ENCODE measurements at places on chromosomes 2 and 18.

- DNase-seq: no peak
Measured at GRCh38 chr2:163859951-163860350, 124.1 kb upstream of the FIGN start.

DNA sequence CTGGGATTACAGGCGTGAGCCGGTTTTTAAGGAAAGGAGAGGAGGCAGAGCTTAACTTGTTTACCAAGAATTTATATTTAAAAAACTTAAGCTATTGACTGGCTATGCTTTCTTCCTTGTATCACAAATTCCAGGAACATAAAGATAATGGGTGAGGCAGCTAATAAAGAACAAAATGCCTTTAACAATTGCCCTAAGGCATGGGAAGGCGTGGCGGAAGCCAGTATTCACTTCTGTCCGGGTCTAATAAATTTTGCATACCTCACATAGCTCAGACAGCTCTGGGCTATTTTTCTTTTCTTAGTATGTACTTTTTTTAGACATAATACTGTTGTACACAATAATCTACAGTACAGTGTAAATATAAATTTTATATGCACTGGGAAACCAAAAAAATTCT, 1.0 kb upstream of the LDAH start:
- DNase-seq: no peak

DNA sequence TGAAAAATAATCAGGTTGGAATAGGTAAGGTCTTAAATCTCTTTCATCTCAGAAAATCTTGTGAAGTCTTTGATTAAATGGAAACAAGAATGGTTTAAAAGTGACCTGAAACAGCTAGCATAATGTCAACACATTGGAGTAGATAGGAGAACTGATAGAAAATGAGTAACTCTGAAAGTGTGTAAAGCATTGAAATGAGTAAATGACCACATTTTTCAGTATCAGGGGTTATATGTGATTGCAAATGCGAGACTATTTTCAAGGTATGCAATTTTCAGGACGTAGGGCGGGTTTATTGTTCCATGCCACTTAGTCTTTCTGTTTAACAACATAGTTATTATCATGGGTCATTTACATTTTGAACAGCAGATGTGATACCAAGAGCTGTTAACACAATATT, 1383.2 kb downstream of the LRP1B start:
- DNase-seq: no peak

DNA sequence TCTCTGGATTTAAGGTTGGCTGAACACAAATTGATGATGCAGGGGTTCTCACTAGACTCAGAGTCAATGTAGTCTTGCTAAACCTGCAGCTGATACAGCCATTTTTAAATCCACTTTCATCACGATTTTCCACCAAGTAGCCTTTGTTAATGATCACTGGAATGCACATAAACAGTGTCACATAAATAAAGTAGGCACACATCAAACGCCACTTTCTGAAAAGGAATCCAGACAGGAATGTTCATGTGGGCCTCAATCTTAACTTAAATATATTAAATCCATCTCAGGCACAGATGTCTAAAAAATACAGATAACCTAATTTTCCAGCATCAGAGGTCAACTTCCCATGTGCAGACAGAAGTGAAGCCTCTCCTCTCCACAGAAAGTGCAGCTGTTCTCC, 58.3 kb downstream of the LAMA1 start:
- no peak for DNase-seq

- DNase-seq: no peak
Measured at GRCh38 chr2:181836583-181836982, 54.9 kb upstream of the ITPRID2 start.

DNA sequence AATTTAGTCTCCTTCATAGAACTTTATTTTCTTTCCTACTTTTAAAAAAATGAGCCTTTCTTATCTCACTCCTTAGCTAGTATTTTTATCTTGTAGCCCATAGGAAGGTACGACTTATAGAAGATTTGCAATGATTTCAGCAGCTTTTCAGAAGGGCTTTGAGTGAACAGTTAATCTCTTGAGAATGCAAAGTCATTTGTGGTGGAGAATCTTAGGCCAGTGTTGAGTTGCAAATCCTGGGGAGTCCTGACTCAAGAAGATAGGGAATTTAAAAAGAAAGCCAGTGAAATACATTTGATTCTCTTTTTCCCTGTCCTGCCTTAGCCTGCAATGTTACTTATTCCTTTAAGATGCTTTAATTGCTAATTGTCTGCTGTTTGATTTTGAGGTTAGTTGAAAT, 33.6 kb downstream of the LYPD6 start:
- no peak for DNase-seq

DNA sequence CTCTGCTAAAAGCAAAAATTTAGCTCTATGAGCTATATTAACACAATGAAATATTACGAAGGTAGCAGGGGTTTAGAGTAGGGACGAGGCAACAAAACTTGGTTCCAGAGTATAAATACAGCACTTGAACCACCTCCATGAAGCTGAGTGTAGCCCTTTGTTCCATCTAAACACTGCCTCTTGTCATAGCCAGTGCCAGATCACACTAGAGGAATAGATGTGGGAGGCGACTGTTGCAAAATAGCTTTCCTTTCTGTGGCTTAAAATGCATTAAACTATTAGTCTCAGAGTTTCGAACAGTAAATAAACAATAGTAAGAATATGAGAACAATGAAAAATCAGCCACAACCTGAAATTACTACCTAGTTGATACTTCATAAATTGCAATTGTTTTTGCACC, 29.8 kb downstream of the PIEZO2 start:
- no peak for DNase-seq

DNA sequence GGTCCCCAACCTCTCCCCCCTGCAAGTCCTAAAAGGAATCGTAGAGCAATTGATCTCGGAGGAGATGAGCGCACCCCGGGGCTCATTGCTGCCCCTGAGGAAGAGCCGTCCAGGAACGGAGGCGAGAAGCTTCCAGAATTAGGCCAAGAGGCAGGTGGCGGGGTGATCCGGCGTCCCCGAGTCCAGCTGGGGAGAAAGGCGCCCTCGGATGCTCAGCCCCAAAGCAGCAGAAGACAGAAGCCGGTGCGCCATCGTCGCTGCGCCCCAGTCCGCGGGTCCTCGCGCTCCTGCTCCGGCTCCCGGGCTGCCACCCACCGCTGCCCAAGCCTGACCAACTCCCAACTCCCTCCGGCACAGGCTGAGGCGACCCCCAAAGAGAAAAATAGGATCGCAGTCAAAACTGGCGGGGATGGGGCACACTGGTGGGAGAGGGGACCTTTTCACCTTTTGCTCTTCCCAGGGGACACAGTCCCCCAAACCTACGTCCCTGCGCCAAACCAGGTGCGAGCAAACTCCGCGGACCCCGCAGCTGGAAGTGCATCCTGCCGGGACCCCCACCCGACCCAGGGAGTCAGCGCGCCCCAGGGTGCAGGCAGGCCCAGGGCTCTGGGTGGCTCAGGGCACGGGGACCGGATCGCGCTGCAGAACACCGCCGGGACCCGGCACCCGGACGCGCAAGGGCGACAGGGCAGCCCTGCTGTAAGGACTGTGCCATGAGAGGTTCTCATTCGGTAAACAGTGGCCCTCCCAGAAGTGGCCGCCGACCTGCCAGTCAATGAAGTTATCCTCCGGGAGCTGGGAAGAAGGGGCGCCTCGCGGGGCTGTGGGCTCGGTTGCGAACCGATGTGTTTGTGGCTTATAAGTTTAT, 8.4 kb upstream of the MEIS1 start:
- no peak for DNase-seq

DNA sequence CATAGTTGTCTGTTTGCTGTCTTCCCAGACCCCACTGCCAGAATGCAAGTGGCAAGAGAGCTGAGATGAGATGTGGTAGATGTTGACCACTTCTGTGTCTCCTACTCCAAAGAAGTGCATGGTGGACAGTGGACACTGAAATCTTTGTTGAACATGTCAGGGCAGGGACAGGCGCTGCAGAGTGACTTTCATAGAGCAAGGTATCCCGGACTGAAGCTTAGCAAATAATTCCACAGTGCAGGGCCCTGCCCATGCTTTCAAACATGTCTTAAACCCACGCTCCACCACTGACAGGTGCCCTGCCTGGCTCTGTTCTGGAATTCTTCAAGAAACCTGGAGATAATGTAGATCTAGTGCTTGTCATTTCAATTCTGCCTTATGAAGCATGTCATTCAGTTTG, 470.5 kb upstream of the ID2 start:
- DNase-seq: no peak

- DNase-seq: no peak
Measured at GRCh38 chr2:205495819-205496218, 186.5 kb upstream of the NRP2 start.

- no peak for DNase-seq
Measured at GRCh38 chr2:78068808-78069207, 546.6 kb upstream of the LRRTM4 start.

DNA sequence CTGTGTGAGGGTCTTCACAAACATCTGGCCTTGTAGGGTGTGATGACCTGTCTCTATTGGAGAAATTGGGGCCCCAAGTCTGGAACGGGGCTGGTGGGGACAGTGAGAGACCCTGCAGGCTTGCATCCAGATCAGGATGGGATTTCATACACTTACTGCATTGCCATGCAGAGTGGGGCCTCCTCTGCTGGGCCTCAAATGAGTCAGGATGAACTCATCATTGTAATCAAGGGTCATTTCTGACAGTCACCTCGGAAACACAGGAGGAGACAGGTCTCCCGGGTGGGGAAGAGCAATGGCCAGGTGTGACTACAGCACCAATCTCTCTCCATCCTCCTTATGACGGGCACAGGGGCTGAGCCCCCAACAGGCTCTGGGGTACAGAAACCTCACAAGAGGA, 48.1 kb upstream of the GALR1 start:
- DNase-seq: no peak
